ENCODE measurements at places on chromosomes 11 and 22.

DNA sequence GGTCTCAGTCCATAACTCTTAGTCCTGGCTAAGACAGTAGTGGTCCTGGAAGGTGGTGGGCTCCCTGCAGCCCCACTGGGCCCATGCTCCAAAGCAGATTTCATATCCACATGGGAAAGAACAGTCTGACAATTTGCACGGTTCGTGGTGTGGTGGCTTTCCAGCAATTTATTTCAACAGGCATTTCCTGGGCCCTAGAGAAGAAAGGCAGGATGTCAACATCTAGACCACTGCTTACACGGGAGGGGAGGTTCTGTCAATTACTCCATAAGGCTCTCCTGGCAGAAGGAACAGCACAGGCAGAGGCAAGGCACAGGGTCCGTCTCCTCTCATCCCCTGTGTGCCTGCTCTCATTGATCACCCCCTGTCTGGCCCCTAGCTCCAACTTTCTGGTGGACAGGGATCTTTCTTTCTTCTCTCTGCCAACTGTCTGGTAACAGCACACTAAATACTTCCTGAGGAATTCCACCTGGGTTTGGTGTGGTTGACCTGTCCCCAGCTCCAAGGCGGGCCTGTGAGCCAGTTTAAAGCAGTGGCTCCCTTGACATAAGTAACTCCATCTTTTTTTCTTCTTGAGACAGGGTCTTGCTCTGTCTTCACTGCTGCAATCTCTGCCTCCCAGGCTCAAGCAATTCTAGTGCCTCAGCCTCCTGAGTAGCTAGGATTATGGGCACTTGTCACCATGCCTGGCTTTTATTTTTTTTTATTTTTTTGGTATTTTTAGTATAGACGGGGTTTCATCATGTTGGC, 5.1 kb upstream of the A4GALT start:
- no peak for DNase-seq

- DNase-seq = no peak
Observed at GRCh38 chr11:20042811-20043341, 117.4 kb downstream of the DBX1 start.

DNA sequence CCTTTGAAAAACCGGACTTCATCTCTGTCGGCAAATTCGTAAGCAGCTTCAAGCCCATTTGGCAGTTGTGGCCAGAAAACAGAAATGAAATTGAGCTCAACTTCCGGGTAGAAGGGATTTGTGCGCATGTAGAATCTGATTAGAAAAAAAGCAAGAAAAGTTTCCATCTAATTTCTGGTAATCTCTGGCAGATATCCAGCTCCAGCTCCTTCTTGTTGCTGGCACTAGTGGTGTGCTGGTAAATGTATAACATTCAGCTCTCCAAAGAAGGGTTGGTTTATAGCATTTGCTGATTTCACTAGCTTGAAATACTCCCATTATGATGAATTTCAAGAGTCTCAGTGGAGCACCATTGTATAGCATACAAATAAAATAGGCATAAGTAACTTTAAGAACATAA, 5.4 kb downstream of the MMP1 start:
- DNase-seq = no peak

GRCh38 chr22:28942801-28943500, 59.6 kb downstream of the ZNRF3 start:
- DNase-seq = no peak

- no peak for DNase-seq
Observed at GRCh38 chr11:7381937-7382336, 103.4 kb upstream of the OLFML1 start.

DNA sequence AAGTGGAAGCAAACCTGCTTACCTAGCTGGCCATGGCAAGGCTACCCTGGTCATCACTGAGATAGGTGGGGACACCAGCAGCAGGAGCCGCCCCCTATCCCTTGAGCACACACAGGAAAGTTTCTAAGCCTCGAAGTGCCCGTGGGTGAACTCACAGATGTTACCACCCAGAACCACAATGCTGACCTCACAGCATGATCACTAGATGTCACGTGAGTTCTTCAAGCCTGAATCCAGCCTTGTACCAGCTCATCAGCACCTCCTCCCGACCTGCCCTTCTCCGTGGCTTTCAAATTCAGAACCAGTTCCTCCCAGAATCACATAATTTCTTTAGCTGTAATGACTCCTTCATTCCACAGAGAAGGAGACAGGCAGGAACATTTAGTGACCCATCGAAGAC, 24.7 kb upstream of the TIMP3 start:
- no peak for DNase-seq

DNA sequence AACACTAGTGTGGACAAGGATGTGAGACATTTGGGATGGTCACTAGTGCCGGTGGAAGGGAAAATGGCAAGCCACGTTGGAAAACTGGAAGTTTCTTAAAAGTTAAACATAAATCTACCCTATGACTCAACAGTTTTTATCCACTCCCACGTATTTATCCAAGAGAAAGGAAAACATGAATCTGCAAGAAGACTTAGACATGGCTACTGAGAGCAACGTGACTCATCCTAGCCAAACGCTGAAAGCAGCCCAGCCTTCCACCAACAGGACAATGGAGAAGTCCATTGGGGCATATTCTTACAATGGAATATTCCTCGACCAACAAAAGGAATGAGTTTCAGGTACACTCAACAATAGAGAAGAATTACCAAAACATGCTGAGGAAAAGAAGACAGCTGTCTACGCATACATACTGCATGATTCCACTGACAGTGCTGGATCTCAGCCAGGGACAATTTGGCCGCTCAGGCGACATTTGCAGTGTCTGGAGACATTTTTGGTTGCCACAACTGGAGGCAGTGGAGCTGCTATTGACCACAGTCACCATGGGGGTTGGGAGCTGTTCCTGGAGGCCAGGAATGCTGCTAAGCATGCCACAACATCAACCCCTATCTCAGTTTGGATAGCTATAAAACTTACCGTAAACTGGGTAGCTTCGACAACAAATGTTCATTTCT, 21.2 kb downstream of the SYT13 start:
- no peak for DNase-seq

All from omental fat pad (tissue), 4 donors.